ENCODE measurements at places on chromosomes 3 and 15.

GRCh38 chr3:82973791-82974190 lies 1212.3 kb upstream of the GBE1 start:
- peak; percentile 4 for DNase-seq

DNA sequence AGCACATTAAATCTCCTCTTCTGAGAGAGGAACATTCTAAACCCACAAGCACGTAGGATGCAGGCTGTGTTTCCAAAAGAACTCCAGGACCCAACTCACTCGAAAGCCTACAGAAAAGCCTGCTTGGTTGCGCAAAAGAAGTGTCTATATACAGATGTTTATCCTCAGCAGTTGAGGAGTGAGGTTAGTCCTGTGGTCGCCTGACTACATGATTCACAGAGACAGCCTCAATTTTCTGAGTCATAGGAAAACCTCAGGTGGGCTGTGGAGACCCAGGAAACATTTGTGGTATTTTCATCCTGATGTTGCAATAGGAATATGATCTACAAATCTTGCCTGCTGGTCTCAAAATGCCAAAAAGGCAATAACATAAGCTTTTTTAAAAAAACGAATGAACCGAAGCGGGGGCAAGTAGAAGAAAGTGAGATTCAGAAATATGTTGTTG lies 183.8 kb upstream of the THRB start:
- DNase-seq, result no peak

DNA sequence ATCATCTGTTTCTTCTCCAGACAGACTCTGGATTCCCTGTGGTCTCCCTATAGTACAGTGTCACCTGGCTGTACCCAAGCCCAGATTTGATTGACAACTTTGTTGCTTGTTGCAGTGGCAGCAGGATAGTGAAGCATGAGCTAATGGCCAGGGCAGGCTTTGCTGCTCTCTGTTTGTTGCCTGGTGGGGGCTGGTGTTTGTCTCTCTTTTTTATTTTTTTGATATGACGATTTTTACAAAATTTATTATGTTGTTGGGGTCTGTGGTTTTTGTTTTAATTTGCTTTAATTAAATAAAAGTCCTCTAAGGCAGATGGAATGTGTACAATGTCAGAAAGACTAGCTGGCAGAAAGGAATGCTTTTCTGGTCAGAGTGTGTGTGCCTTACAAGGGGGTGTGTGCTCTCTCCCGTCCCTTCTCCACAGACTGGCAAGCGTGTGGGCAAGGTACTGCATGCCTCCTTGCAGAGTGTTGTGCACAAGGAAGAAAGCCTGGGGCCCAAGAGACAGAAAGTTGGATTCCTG lies 15.2 kb upstream of the CLEC3B start:
- no peak for DNase-seq

GRCh38 chr3:198079771-198080520 lies 119.9 kb downstream of the LMLN start:
- no peak for DNase-seq

- DNase-seq, result no peak
Observed at GRCh38 chr3:128076483-128077201, 24.4 kb downstream of the SEC61A1 start.

DNA sequence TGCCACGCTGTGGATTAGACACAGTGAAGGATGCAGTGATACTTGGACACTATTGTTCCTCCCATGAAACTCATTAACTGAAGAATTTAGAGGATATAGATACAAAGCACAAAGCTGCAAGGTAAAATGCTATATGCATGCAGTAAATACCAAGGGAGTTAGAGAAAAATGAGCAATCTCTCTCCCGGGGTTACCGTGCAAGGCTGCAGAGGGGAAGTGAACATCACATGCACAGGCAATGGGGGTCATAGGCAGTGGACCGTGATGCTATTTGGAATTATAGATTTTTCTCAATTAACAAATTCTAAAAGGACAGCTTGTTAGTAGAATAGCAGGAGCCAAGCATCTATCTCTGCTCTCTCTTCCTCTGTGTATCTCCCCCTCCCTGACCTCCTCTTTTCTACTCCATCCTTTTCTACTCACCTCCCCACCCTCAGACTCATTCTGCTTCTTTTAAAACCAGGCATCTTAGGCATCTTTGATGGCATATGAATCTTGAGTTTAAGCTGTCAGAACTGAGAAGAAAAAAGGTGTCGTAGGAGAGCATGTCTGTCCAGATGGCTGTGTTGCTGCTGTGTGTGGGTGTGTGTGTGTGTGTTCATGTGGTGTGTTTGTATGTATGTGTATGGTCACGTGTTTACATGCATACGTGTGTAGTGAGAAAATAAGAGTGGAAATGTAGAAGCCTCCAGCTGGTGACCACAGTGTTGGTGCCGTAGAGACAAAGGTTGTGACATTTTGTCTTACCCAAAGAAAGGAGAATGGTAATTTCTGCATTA lies 339.0 kb downstream of the EPHB1 start:
- DNase-seq, result no peak

- DNase-seq, result no peak
Observed at GRCh38 chr3:162112719-162113118, 616.1 kb downstream of the OTOL1 start.

GRCh38 chr3:64093825-64094712 lies 70.8 kb upstream of the PSMD6 start:
- DNase-seq, result peak; percentile 50

GRCh38 chr3:174775603-174776002 lies 83.5 kb upstream of the NAALADL2 start:
- DNase-seq, result no peak

DNA sequence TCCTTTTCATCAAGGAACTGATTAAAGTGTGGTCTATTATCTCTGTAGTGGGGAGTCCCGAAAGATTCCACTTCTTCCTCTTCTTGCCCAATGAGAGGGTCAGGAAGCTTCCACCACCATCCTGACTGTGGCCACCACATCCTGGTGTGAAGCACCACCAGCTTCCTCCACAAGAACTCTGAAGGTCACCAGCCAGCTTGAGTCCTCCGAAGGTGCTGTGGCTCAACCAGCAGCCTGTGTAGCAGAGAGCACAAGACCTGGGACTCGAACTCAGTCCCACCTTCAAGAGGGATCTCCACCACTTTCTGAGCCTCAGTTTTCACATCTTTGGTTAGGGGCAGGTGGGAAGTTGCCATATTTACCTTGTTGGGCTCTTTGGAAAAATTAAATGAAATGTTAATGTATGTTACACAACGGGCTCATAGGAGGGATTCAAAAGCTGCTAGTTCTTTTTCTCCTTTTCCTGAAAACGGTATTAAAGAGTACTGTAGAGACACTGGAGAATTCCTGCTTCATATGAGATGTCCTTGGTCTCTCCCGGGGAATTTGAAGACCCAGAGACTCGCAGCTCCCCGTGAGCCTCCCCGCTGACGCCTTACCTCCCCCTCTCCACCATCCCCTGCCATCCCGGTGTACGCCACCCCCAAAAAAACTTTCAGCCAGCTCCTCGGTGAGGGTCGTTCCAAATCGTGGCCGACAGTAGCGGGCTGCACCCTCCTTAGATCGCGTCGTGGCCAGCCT lies 816 bp upstream of the ACAN start:
- DNase-seq, result no peak

DNA sequence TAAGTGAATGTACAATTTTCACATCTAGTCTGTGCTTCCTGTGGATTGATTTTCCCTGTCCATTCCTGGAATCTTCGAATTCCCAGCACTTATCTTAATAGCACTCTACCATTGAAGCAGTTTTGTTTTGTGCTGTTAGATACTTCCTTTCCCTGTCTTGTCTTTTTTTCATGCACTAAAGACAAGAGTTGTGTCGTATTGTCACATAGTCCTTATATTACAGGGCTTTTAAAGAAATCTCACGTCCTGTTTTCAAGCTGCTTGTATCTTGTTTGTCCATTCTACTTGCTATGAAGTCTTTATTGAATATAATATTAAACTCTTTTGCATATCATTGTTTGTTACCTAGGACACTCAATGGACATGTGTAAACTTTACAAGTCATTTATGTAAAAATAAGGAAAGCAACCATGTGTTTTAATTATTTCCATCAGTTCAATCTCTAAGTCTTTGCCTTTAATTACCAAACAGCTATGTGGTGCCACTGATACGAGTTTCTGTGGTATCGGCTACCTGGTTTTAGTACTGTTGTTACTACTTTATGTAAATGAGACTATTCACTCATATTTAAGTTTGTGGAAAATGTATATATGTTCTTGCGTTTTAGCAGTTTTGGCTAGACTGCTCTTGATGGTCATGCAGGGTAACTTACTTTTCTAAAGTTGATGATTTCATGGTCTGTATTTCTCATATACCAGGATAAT lies 10.3 kb downstream of the PIK3CA start:
- DNase-seq, result no peak

GRCh38 chr3:36695113-36695768 lies 69.1 kb downstream of the DCLK3 start:
- DNase-seq, result no peak

GRCh38 chr15:62958528-62959363 lies 83.8 kb upstream of the TPM1 start:
- no peak for DNase-seq

GRCh38 chr15:35546511-35547381 lies 781 bp upstream of the DPH6 start:
- no peak for DNase-seq

- no peak for DNase-seq
Observed at GRCh38 chr3:143786219-143787191, 61.8 kb downstream of the SLC9A9 start.

DNA sequence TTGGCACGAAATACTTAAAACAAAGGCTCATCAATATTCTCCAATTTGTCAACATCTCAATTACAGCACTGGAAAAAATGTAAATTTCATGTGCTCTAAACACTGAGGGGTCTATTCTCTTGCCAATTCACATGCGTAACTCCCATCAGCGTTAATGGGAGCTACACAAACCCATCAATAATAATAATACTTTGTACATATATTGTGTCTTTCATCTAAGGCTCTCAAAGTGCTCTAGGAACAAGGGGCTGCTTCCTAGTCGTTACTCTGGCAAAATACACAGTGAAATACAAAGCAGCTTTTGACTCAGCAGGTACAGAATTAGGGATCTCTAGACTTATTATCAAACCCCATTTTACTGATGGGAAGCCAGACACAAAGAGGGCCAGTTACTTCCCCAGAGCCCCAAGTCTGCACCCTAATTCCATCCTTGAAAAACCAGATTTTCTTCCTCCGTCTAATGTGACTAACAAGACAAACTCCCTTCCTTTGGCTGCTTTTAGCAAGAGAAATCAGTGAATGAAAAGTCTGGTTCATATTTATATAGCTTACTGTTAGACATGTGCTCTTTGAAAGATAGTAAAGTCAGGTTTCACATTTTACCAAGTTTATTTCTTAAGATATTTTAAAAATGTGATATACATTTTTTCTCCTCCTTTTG lies 20.0 kb downstream of the MEIS2 start:
- DNase-seq, result no peak

GRCh38 chr15:95280711-95281110 lies 1049.3 kb downstream of the MCTP2 start:
- DNase-seq, result no peak

DNA sequence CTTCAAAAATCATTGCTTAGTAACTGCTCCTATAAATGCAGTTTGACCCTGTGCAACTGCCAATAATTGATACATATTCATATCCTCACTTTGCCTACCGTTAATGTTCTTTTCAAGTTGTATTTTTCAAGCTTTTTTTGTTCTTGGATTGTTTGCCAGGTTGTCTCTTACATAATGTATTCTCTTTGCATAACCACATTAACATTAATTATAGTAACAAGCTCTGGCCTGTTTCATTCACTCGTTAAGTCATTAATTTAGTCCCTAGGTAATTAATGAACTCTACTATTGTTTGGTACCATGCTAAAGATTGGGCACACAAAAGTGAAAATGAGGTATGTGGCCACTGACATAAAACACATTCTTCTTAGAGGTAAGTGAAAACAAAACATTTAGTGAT lies 1338.8 kb downstream of the NSUN3 start:
- DNase-seq, result no peak

GRCh38 chr3:193727089-193727488 lies 134.1 kb downstream of the OPA1 start:
- DNase-seq, result no peak

GRCh38 chr3:64140651-64141050 lies 84.6 kb downstream of the PRICKLE2 start:
- no peak for DNase-seq

- no peak for DNase-seq
Observed at GRCh38 chr15:62760538-62760937, 282.0 kb upstream of the TPM1 start.

- no peak for DNase-seq
Observed at GRCh38 chr3:112333002-112333380, at the start of gene CD200. TSS of gene CD200 (plus strand) at chr3:112333156. CDS start at chr3:112333213, 57 bp downstream.

DNA sequence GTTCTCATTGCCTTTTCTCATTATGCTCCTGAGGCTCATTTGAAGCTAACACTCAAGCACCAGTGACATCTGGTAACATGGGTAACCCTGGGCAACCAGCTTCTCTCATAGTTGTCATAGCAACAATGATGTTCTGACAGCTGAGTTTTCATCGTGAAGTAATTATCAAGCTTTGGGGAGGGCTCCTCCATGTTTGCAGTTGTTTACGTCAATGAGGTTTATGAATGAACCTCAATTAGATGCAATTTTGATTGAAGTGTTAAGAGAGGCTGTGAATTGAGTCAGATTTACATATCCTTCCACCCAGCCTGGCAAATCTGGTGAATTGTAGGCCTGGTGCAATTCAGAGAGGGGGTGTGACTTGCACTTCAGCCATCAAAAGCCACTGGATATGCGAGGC lies 119.3 kb upstream of the CHD2 start:
- no peak for DNase-seq

Measured in foreskin melanocyte (primary cell).